ENCODE measurements at places on chromosomes 7 and 10. TPM values are rescaled to one million over a fixed set of nuclear protein-coding genes. Genes with fewer than 3 reads are reported as not detected.

TMEM196 gene
- not detected for total RNA-seq

BICC1 gene
- total RNA-seq, result 6.1 TPM

PNLIPRP3 gene
- not detected for total RNA-seq

ABCB1 gene
- total RNA-seq, result 20.6 TPM

SPDYE8 gene
- total RNA-seq, result not detected

KCNIP2 gene
- 0.98 TPM for total RNA-seq

ZNF22 gene
- total RNA-seq, result 22.6 TPM

OR13A1 gene
- 0.05 TPM for total RNA-seq

SEC31B gene
- 1.3 TPM for total RNA-seq

DNA sequence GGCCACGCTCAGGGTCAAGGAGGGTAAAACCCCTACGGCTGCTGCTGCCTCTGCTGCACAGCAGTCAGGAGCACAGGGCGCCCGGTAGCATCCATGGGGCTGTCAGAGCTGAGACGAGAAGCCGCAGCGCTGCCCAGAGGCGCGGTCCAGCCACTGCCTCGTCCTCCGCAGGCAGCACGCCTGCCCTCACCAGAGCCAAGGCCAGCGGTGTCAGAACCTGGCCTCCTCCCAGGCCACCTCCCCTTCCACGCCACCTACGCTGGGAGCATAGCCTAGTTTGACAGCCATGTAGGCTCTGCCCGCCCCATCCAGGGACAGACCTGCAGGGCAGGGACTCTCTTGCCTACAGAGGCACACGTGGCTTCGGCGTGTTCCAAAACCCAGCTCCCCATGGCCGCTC, 16.2 kb downstream of the INTS1 start:
- DNase-seq, result no peak

DNA sequence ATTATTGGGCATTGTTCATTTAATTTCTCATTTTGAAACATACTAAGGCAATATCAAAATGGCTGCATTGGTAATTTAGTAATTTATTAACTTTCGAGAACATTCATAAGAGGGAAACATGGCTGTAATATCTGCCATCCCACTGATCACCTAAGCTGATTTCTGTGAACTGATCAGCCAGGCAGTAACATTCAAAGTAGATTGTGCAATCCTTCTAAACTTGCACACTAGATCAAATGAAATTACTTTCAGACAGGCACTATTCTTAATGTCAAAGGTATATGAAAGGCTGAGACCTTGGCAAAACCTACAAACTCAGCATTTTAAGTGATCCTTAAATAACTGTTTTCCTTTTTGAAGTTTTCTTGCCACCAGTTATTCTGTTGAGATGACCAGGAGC, 290.7 kb downstream of the CACNA2D1 start:
- no peak for DNase-seq

DNA sequence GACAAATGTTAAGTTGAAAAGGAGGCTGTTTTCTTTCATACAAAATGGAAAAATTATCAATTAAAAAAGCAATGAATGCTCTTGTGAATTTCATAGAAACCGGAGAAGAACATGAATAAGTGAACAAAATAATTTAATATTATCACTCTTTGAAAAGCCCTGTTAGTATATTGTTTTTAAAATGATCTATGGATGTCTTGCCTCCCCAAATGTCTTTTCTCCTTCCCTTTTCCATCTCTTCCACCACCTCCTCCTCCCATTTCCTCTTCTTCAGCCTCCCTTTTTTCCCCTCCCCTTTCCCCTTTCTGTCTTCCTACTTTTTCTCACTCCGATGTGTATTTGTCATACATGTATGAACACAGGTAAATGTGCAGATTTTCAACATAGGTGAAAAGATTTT, 234.7 kb downstream of the MALRD1 start:
- DNase-seq, result no peak

- no peak for DNase-seq
Observed at GRCh38 chr7:115056019-115056418, 134.1 kb downstream of the MDFIC start.

GRCh38 chr7:48741545-48741944, 182.8 kb upstream of the CDC14C start:
- DNase-seq, result no peak

GRCh38 chr10:14433147-14433546, 102.4 kb upstream of the FRMD4A start:
- DNase-seq, result no peak

GRCh38 chr7:147071536-147071935, 954.9 kb downstream of the CNTNAP2 start:
- DNase-seq, result no peak

GRCh38 chr7:86963599-86964230, 95.7 kb downstream of the ELAPOR2 start:
- DNase-seq, result no peak

GRCh38 chr10:81073155-81073554, 535.5 kb downstream of the SH2D4B start:
- no peak for DNase-seq

DNA sequence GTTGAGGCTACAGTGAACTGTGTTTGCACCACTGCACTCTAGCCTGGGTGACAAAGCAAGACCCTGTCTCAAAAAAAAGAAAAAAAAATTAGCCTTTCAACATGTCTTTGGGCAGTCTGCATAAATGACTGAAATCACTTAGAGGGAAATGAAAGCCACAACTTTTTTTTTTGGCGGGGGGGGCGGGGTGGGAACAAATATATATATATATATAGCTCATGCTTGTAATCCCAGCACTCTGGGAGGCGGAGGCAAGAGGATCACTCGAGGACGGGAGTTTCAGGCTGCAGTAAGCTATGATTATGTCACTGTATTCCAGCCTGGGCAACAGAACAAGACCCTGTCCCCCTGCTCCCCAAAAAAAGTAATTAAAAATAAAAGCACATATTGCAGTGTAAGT, 23.4 kb upstream of the MICU1 start:
- DNase-seq, result no peak

- DNase-seq, result no peak
Observed at GRCh38 chr7:49333180-49333881, 409.0 kb downstream of the CDC14C start.

- no peak for DNase-seq
Observed at GRCh38 chr7:28088901-28089714, 91.5 kb downstream of the JAZF1 start.

- no peak for DNase-seq
Observed at GRCh38 chr10:120977897-120978296, 126.7 kb downstream of the WDR11 start.

- DNase-seq, result no peak
Observed at GRCh38 chr10:23742368-23742767, 303.5 kb downstream of the OTUD1 start.

DNA sequence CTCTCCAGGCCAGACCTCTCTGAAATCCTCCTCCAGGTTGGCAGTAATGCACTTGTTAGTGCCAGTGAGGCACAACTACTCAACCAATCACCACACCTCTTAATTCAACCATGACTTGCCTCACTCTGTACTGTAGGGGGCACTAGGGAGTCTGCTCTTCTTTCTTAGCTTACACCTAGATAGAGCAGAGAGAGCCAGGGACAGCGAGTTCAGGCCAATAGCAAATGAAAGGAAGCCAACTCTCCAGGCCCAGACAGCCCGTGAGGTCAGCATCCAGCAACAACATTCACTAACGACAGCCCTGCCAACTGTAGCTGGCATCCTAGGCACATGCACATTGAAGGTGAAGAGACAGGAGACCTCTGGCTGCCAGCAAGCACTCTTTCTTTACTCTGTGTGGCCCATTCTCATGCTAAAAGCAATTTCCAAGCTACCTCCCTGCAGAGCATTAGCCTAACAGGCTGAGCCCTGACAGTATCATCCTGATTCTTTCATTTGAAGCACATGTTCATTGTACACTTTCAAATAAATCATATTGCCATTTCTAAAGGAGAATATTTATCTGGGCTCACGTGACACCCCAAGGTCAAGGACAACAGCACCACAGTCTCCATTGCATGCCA, 136.3 kb downstream of the DPY19L1 start:
- DNase-seq, result no peak

- no peak for DNase-seq
Observed at GRCh38 chr7:34048445-34048844, 143.1 kb downstream of the BMPER start.

DNA sequence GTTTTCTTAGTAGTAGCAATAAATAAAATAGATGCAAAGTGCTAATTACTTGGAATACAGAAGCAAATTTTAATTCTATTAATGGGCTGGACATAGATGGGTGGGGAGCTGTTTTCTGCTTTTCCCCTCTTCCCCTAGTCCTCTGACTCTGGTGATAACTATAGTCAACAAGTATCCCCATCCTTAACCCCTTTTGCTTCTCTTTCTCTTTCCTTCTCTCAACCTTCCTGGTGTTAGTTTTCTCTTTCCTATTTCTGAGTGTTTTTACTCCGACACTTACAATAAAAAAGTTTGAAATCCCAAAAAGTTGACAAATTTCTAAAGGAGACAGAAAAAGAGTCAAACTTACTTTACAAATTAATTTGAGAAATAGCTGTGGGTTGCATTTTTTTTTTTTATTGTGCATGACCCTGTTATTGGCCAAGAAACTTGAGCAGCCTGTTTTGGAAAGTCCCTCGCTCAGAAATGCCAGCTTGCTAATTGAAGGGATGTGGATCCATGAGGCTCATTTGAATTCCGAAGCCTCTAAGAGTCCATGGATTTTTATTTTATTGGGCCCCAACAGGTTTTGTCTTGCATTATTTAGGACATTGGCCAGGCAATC, 2.4 kb downstream of the FAS start:
- DNase-seq, result no peak

GRCh38 chr10:88858491-88858890, 6.8 kb upstream of the ANKRD22 start:
- DNase-seq, result no peak

- DNase-seq, result no peak
Observed at GRCh38 chr7:12211711-12212485, 804 bp downstream of the TMEM106B start.

DNA sequence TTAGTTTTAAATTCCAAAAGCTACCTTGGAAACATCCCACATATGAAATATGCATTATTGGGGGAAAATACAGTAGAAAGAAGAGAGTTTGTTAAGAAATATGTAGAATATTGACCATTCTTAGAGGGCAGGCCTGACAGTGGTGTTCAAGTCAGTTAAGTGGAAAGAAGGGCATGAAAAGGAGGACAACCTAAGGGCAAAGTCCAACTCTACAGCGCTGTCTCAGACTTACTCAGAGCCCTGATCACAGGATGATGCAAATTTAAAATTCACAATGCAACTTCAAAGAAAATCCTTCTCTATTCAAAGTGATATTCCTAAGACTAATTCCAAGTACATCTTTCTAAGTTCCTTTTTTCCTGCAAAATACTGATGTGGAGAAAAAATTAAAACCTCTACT, 139.1 kb upstream of the LRRTM3 start:
- DNase-seq, result no peak

DNA sequence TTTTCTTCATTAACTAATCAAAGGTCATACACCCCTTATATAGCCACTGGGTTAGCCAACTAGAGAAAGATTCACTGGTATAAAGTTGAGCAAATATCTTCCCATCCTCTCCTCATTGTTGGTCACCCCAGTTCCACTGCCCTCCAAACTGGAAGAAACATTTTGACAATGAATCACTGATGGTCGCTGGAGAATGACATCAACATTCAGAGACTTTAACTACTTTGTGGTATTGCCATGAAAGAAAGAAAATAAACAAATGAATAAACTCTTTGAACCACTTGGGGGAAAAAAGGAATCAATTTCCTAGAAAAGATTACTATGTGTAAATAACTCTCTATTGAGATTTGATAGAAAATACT, 23.4 kb downstream of the HYCC1 start:
- DNase-seq, result no peak

DNA sequence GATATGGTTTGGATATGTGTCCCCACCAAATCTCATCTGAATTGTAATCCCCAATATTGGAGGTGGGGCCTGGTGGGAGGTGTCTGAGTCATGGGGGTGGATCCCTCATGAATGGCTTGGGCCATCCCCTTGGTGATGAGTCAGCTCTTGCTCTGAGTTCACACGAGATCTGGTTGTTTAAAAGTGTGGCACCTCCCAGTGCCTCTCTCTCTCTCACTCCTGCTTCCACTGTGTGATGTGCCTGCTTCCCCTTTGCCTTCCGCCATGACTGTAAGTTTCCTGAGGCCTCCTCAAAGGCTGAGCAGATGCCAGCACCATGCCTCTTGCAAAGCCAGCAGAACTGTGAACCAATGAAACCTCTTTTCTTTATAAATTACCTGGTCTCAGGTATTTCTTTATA, 4.8 kb upstream of the GCK start:
- DNase-seq, result no peak

All from liver (tissue), 10 donors.